Right lobe of liver (tissue), 6 donors: ENCODE measurements at places on chromosomes 5 and 9. TPM values are rescaled to one million over a fixed set of nuclear protein-coding genes. Genes with fewer than 3 reads are reported as not detected.
A peak's percentile ranks its signal among the peaks of the same experiment; 100 is the strongest.

The ENTREP1 gene
- total RNA-seq, result 0.25 TPM

The UNC13B gene
- total RNA-seq, result 23.0 TPM

The TTC39B gene
- 4.5 TPM for total RNA-seq

The PNPLA7 gene
- 3.9 TPM for total RNA-seq

The ANKRD18B gene
- total RNA-seq, result not detected

DNA sequence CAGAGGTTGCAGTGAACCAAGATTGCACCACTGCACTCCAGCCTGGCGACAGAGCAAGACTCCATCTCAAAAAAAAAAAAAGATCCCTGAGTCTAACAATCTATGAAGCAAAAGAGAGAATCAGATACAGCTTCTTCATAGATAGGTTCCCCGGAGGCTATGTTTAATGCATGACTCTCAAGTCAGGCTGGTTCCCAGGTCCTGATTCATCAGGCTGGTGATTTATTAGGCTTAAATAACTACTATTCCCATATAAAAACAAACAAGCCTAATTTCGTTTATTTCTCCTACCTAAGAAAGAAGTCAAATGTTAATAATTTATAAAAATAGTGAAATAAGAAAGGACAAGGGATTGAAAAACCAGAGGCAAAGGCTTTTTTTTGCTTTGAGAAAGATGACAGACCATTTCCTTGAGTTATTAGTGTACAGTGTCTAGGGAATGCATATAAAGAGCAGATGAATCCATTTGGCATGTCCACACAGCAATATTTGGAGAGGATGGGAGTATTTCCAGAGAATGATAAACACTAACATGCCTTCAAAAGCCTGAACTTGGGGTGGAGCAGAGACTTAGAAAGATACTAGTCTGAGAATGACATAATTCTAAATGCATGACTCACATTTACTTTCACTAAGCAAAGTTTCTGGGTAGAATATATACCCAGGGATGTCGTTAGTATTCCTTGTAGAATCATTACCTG, 115.3 kb downstream of the NREP start:
- no peaks in the 10 kb centered on the region for H3K36me3 ChIP-seq
- no peak for DNase-seq
- no peak overlapping the region for H3K27ac ChIP-seq

GRCh38 chr9:129334105-129334935, 156.3 kb upstream of the IER5L start:
- H3K27me3 ChIP-seq, result no peaks in the 10 kb centered on the region
- H3K4me3 ChIP-seq, result peak overlapping the region; percentile 34
- peak; percentile 94 for DNase-seq
- H3K4me1 ChIP-seq, result peaks cover 10% of the 10 kb centered on the region

- H3K36me3 ChIP-seq, result no peaks in the 10 kb centered on the region
- no peak for DNase-seq
- no peaks in the 10 kb centered on the region for H3K4me1 ChIP-seq
Measured at GRCh38 chr5:422323-423232, 20.4 kb upstream of the EXOC3 start.

GRCh38 chr9:3511551-3511950, 14.2 kb downstream of the RFX3 start:
- H3K36me3 ChIP-seq, result no peaks in the 10 kb centered on the region
- H3K27me3 ChIP-seq, result no peaks in the 10 kb centered on the region
- H3K4me1 ChIP-seq, result no peaks in the 10 kb centered on the region
- no peak overlapping the region for H3K27ac ChIP-seq

DNA sequence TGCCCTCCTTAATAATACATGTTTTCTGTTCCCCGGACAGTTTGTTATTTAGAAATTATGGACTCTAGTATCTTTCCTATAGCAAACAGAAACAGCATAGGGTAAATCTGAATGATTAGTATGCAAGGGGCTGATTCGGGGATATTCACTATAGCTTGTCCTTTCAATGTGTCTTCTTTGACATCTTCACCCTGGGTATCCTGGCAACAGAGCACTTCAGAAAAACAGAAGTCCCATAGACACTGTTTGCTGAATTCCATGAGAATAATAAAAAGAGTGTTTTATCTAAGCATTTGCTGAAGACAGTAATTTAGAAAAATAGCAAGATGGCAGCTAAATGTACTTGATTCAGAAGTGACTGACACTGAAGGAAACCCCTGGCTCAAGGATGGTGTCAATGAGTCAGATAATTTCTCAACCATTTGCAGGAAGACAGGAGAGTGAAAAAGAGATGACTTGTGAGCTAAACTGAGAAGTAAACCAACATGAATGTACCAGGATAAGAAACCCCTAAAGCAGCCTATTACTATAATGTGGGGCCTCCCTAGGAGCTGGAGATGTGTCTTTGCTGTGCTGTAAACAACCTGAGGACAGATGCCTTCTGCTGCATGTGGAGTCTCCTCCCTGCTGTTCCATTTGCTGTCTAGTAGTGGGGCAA, 246.2 kb downstream of the MAN2A1 start:
- no peak overlapping the region for H3K27ac ChIP-seq
- no peak for DNase-seq

GRCh38 chr5:160289721-160290120, 22.6 kb downstream of the CCNJL start:
- H3K27me3 ChIP-seq, result no peaks in the 10 kb centered on the region
- no peaks in the 10 kb centered on the region for H3K36me3 ChIP-seq
- no peak overlapping the region for H3K27ac ChIP-seq
- H3K4me3 ChIP-seq, result no peak overlapping the region
- no peak for DNase-seq
- H3K4me1 ChIP-seq, result no peaks in the 10 kb centered on the region

GRCh38 chr9:7859701-7860334, 60.2 kb upstream of the DMAC1 start:
- DNase-seq, result no peak
- no peaks in the 10 kb centered on the region for H3K27me3 ChIP-seq
- H3K27ac ChIP-seq, result no peak overlapping the region
- no peaks in the 10 kb centered on the region for H3K36me3 ChIP-seq
- H3K4me3 ChIP-seq, result no peak overlapping the region
- no peaks in the 10 kb centered on the region for H3K4me1 ChIP-seq

- H3K4me1 ChIP-seq, result no peaks in the 10 kb centered on the region
- peak overlapping the region; percentile 10 for H3K4me3 ChIP-seq
- no peaks in the 10 kb centered on the region for H3K36me3 ChIP-seq
- H3K27ac ChIP-seq, result peak overlapping the region; percentile 88
- no peaks in the 10 kb centered on the region for H3K27me3 ChIP-seq
Measured at GRCh38 chr5:103624035-103624480, 61.5 kb upstream of the NUDT12 start.

DNA sequence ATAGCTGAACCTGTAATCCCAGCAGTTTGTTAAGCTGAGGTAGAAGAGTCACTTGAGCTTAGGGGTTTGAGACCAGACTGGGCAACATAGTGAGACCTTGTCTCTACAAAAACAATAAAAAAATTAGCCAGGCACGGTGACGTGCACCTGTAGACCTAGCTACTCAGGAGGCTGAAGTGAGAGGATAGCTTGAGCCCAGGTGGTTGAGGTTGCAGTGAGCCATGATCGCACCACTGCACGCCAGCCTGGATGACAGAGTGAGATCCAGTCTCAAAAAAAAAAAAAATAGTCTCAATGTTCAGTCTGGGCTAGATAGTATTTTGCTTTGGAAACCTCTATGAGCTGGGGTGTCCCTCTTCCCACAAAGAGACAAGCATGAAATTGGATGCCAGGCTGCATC, 51.9 kb upstream of the IQGAP2 start:
- H3K4me1 ChIP-seq, result no peaks in the 10 kb centered on the region
- no peak for DNase-seq
- no peaks in the 10 kb centered on the region for H3K27me3 ChIP-seq
- H3K36me3 ChIP-seq, result no peaks in the 10 kb centered on the region
- no peak overlapping the region for H3K27ac ChIP-seq

GRCh38 chr5:160497878-160498277, 76.2 kb downstream of the PTTG1 start:
- H3K36me3 ChIP-seq, result no peaks in the 10 kb centered on the region
- H3K27me3 ChIP-seq, result no peaks in the 10 kb centered on the region
- no peaks in the 10 kb centered on the region for H3K4me1 ChIP-seq
- no peak for DNase-seq
- no peak overlapping the region for H3K27ac ChIP-seq
- H3K4me3 ChIP-seq, result no peak overlapping the region

GRCh38 chr5:139108063-139108824, 89.9 kb downstream of the SIL1 start:
- no peaks in the 10 kb centered on the region for H3K27me3 ChIP-seq
- H3K27ac ChIP-seq, result no peak overlapping the region
- H3K36me3 ChIP-seq, result no peaks in the 10 kb centered on the region
- no peaks in the 10 kb centered on the region for H3K4me1 ChIP-seq
- H3K4me3 ChIP-seq, result no peak overlapping the region
- DNase-seq, result no peak
